Activated CD8-positive, alpha-beta T cell treated with anti-CD3 and anti-CD28 coated beads for 36 hours (primary cell): ENCODE measurements at places on chromosomes 5 and 9. TPM values are rescaled to one million over a fixed set of nuclear protein-coding genes. Genes with fewer than 3 reads are reported as not detected.

GRCh38 chr5:154997746-154998145 lies 15.8 kb upstream of the KIF4B start:
- peaks cover 9% of the 10 kb centered on the region for H3K27me3 ChIP-seq
- H3K36me3 ChIP-seq: no peaks in the 10 kb centered on the region
- H3K4me3 ChIP-seq: no peak overlapping the region

NTMT1 gene
- total RNA-seq: 74.4 TPM

DNA sequence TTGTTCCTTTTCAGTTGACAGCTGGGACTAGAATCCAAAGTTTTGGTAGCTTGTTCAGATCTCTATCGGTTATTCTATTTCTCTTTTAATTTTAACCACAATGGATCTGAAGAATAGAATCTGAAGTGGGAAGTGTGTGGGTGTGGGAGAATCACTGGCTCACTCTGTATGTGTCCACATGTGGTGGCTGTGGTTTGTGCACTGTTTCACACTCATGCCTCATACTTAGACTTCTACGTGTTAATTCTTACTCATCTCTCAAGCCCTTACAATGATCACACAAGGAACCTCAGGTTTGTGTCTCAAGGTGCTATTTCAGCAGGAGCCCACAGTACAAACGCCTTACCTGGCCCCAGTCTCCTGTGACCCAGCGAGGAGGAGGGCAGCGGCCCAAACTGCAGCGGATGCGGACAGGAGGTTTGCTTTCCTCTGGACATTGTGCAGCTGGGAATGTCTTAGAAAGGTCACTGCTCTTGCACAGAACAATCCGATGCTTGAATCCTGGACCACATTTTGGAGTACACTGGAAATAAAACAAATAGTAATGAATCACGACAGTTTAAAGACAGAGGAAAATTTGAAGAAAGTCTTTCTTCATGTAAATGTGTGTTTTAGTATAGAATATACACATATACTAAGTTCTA lies 309.1 kb downstream of the ADAMTS6 start:
- H3K4me1 ChIP-seq: peaks cover 9% of the 10 kb centered on the region
- no peak overlapping the region for H3K4me3 ChIP-seq
- no peaks in the 10 kb centered on the region for H3K27me3 ChIP-seq
- DNase-seq: peak; percentile 92

EIF4E1B gene
- total RNA-seq: not detected

DNA sequence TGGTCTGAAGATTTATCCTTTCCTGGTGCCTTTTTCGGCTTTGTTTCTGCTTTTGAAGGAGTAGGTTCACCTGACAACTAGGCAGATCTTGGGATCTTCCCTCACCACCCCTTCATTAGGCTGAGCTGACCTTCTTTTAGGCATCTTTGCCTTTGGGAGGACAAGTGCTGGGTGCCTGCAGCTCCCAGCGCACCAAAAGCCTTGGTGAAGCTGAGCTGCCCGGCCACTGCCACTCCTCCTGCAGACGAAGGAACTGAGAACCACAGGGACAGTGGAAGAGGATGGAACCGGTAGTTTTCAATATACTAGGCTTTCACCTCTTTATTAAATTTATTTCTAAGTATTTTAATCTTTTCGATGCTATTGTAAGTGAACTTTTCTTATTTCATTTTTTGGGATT lies 16.8 kb upstream of the MARCOL start:
- no peaks in the 10 kb centered on the region for H3K4me1 ChIP-seq
- H3K27ac ChIP-seq: no peak overlapping the region
- no peak overlapping the region for H3K4me3 ChIP-seq
- DNase-seq: no peak
- H3K27me3 ChIP-seq: peaks cover 10% of the 10 kb centered on the region

- H3K4me3 ChIP-seq: no peak overlapping the region
- no peaks in the 10 kb centered on the region for H3K4me1 ChIP-seq
- peaks cover 5% of the 10 kb centered on the region for H3K36me3 ChIP-seq
- no peak for DNase-seq
These were observed 78.2 kb downstream of the SNX18 start for GRCh38 chr5:54595721-54596120.

PDZD2 gene
- total RNA-seq: not detected

- no peaks in the 10 kb centered on the region for H3K27me3 ChIP-seq
- H3K27ac ChIP-seq: no peak overlapping the region
- H3K4me1 ChIP-seq: no peaks in the 10 kb centered on the region
- peaks cover 40% of the 10 kb centered on the region for H3K36me3 ChIP-seq
- peak; percentile 16 for DNase-seq
- H3K4me3 ChIP-seq: no peak overlapping the region
These were observed 10.3 kb upstream of the GLE1 start for GRCh38 chr9:128494108-128494745.

DNA sequence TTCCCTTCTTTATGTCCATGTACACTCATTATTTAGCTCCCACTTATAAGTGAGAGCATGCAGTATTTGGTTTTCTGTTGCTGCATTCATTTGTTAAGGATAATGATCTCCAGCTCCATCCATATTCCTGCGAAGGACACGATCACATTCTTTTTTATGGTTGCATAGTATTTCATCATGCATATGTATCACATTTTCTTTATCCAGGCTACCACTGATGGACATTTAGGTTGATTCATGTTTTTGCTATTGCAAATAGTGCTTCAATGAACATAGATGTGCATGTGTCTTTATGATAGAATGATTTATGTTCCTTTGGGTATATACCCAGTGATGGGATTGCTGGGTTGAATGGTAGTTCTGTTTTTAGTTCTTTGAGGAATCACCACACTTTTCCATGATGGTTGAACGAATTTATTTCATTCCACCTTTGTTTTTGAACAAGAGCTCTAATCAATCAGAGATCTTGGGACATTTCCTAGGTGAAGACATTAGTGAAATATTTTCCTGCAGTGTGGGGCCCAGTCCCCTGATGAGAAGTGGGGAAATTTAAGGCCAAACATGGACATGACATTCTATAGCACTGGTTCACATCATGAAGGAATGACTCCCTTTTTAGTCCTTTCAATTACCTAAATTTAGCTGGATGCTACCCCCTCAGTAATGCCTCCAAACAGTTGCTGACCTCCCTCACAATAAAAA lies 7.1 kb upstream of the TEX48 start:
- no peak overlapping the region for H3K4me3 ChIP-seq
- no peaks in the 10 kb centered on the region for H3K27me3 ChIP-seq
- peaks cover 87% of the 10 kb centered on the region for H3K4me1 ChIP-seq
- DNase-seq: no peak

GRCh38 chr9:128862401-128862851 lies 19.3 kb downstream of the KYAT1 start:
- H3K27me3 ChIP-seq: no peaks in the 10 kb centered on the region
- DNase-seq: no peak
- H3K4me1 ChIP-seq: peaks cover 5% of the 10 kb centered on the region
- H3K36me3 ChIP-seq: no peaks in the 10 kb centered on the region

TPPP gene
- 0.18 TPM for total RNA-seq

DNA sequence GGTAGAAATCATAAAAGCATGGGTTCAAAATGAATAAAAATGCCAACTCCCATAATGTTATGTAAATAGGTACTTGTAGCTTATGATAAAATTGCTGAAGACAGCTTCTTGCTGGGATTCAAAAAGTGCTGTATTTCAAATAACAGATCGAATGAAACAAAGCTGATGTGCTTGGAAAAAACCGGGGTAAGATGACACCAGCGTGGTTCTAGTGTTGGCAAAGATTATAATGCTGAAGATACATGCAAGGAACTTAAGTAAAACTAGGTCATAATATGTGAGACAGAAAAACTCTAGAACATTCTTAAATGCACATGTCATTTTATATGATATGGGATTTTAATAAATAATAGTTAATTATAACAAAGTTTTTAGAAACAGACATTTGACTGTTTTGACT lies 44.4 kb upstream of the APC start:
- H3K27me3 ChIP-seq: peaks cover 32% of the 10 kb centered on the region
- no peaks in the 10 kb centered on the region for H3K36me3 ChIP-seq
- no peak overlapping the region for H3K4me3 ChIP-seq
- DNase-seq: no peak
- H3K4me1 ChIP-seq: no peaks in the 10 kb centered on the region
- H3K27ac ChIP-seq: no peak overlapping the region

- H3K27me3 ChIP-seq: no peaks in the 10 kb centered on the region
- H3K27ac ChIP-seq: peak overlapping the region; percentile 98
- peak overlapping the region; percentile 76 for H3K4me3 ChIP-seq
- H3K4me1 ChIP-seq: peaks cover 94% of the 10 kb centered on the region
These were observed 46.5 kb upstream of the TNFAIP8 start for GRCh38 chr5:119309326-119309725.

PCDHB9 gene
- total RNA-seq: not detected

DNA sequence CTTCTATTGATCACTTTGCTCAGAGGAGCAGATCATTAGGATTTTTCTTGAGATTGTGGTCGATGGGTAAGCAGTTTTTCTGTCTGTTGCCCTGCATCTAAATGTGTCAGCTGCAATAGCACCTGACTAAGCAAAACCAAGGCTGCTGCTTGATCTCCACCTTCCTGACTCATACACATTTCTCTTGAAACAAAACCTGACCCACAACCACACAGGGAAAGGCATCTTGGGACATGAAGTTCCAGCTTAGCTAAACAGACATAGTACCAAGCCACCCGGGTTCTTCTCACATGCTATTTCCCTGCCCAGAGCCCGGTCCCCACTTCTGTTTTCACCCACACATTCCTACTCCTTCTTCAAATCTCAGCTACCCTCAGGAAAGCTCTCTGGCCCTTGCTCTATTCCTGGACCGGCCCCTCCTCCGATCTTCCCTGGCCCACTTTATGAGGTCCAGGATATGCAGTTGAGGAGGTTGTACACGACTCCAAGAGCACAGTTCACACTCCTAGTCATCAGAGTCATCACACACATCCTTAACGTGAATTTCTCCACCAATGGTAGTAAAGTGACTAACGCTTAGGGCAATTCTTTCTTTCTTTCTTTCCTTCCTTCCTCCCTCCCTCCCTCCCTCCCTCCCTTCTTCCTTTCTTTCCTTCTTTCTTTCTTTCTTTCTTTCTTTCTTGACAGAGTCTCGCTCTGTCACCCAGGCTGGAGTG lies 16.0 kb upstream of the ZBTB43 start:
- H3K36me3 ChIP-seq: no peaks in the 10 kb centered on the region
- no peak overlapping the region for H3K4me3 ChIP-seq
- H3K27ac ChIP-seq: no peak overlapping the region
- DNase-seq: peak; percentile 16
- peaks cover 24% of the 10 kb centered on the region for H3K27me3 ChIP-seq

ATP10B gene
- not detected for total RNA-seq

PAM gene
- total RNA-seq: 65.8 TPM
